Daoy (cell line): ENCODE measurements at places on chromosomes 3 and 15. TPM values are rescaled to one million over a fixed set of nuclear protein-coding genes. Genes with fewer than 3 reads are reported as not detected.

DNA sequence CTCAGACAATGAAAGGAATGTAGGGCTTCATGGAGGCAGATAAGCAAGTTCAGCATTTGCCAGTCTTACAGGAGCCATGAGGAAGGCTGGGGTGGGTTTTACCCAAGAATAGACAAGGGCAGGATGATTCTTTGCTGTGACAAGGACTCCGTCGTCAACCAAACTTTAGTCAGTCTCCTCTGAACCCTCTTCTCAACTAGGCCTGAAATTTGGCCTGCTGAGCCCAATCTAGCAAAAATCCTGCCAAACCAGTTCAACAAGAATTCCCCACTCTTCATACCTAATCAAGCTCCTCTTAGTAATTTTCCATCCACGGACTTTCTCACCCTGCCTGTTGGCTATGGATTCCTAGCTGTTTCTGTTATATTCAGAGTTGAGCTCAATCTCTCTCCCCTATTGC, 280.5 kb downstream of the TBL1XR1 start:
- no peak for DNase-seq

The ADAMTS7 gene
- total RNA-seq, result 1.1 and 1.8 TPM in 2 replicates

GRCh38 chr3:169659820-169660674, 3.5 kb downstream of the MECOM start:
- DNase-seq, result no peak

The CPLX3 gene
- total RNA-seq, result not detected in 2 replicates

The GOLGA8A gene
- total RNA-seq, result 9.4 and 19.6 TPM in 2 replicates

The VIPR1 gene
- 19.3 and 31.7 TPM in 2 replicates for total RNA-seq

DNA sequence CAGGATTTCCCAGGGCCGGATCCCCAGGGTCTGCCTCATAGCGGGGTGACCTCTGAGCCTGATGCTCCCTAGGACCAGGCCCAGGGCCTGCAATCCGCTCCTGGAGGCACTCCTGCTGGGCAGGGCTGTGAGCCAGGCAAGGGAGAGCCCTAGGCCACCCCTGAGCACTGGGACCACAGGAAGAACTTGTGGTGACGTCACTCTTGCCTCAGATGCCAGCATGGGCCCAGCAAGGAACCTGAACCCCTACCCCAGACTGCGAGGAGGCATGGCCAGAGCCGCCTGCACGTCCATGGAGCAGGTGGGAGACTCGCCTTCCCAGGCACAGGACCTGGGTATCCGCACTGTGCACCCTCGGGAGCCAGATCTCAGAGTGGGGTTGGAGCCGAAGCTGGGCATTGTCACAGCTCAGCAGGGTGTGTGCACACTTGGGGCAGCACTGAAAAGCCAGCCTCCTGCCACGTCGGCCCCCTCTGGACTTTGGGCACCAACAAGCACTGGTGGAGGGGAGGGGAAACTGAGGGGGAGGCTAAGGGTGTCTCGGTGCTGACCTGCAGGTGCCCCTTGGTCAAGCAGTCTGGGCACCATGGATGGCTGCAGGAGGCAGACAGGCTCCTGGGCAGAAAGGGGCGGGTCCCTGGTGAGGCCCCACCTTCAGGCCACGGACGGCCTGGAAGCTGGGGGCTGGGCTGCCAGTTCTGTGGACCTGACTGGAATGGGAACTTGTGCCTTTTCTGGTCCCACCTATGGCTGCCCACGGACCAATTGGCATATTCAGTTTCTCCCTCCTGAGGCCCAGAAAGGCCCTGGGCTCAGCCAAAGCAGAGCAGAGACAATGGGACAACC, 49.3 kb downstream of the SLC6A20 start:
- DNase-seq, result no peak

GRCh38 chr3:52787246-52787645, 7.3 kb upstream of the ITIH3 start:
- no peak for DNase-seq

DNA sequence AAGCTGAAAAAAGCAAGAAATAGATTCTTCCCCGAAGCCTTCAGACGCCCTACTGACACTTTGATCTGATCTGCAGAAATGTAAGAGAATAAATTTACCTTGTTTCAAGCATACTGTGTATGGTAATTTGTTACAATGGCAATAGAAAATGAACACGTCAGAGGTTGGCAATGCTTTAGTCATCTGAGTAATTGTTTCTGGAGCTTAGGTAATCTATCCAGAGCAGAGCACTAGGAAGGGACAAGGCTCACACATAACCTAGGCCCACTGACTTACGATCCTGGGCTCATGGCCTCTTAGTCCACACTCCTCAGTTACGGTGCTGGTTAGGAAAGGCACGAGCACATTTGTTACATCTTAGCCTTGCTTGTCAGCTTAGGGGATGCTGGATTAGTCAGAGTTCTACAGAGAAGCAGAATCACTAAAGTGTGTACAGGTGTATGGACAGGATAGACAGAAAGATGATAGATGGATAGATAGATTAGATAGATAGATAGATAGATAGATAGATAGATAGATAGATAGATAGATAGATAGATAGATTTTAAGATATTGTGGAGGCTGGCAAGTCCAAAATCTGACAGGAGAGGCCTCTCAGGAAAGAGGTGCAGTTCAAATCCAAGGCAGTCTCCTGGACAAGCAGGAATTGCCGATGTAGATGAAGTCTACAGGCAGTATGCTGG, 46.8 kb upstream of the TBC1D23 start:
- peak; percentile 23 for DNase-seq

DNA sequence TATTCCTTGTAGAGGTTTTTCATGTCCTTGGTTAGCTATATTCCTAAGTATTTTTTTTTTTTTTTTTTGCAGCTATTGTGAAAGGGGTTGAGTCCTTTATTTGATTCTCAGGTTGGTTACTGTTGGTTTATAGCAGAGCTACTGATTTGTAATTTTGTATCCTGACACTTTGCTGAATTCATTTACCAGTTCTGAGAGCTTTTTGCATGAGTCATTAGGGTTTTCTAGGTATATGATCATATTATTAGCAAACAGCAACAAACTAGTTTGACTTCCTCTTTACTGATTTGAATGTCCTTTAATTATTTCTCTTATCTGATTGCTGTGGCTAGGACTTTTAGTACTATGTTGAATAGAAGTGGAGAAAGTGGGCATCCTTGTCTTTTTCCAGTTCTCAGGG, 737.4 kb downstream of the ZNF385D start:
- no peak for DNase-seq
